ENCODE measurements at places on chromosomes 4 and X.

- no peak for DNase-seq
Observed at GRCh38 chr4:94978904-94979303, 221.1 kb downstream of the BMPR1B start.

- no peak for DNase-seq
Observed at GRCh38 chrX:110201799-110202198, 116.1 kb downstream of the AMMECR1 start.

GRCh38 chrX:133305348-133305747 lies 87.2 kb upstream of the TFDP3 start:
- DNase-seq, result no peak

- peak; percentile 47 for DNase-seq
Observed at GRCh38 chr4:145178740-145179280, 1.6 kb downstream of the OTUD4 start.

DNA sequence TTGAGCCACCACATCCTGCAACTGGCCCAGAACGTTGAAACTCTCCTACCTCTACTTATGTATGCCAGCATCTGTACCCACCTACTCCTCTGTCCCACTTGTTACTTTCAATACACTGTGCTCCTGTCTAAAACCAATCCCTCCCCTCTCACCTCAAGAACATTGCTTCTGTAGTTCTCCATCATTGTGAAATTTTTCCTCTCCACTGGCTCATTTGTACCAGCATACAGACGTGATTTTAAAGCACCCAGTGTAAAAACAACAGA lies 25.5 kb upstream of the USO1 start:
- DNase-seq, result no peak

GRCh38 chr4:104279744-104280143 lies 214.9 kb downstream of the CXXC4 start:
- no peak for DNase-seq

DNA sequence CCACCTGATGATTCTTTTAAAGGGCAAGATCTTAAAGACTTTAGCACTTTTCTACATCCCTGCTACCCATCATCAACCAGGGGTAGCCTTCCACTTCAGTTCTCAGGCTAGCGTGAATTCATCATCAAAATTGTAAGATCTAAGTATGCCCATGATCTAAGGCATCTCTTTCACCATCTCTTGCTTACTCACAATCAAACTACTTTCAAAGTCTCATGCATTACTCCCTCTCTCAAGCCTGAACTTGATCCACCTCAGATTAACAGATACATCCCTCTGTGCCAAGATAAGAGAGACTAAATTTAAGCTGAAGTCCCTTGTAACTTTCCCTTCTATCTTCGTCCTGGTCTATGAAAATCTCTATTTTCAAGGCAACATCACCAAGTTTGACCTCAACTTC lies 62.8 kb downstream of the DHX15 start:
- DNase-seq, result no peak

GRCh38 chr4:154738426-154738825 lies 5.4 kb upstream of the LRAT start:
- no peak for DNase-seq

DNA sequence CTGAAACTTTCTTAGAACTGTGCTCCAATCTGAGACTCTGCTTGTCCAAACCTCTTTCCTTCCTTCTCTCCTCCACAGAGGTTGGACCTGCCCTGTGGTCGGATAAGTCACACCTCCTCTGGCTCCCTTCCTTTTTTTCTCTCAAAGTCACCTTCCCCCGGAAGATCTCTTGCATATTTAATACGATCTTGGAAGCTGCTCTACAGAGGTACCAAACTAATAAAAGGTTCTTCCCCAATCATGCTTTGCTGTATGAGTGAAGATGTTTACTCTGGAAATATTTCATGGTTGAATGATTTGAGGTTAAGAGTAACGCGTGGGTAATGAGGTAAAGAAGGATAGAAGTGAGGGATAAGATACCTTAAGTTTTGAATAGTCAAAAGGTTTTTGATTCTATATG lies 166.0 kb downstream of the ATG4A start:
- no peak for DNase-seq

- DNase-seq, result peak; percentile 81
Observed at GRCh38 chr4:145840162-145840768, 98.4 kb downstream of the ZNF827 start.

- peak; percentile 82 for DNase-seq
Observed at GRCh38 chrX:72306851-72307645, 1.3 kb upstream of the CITED1 start.

DNA sequence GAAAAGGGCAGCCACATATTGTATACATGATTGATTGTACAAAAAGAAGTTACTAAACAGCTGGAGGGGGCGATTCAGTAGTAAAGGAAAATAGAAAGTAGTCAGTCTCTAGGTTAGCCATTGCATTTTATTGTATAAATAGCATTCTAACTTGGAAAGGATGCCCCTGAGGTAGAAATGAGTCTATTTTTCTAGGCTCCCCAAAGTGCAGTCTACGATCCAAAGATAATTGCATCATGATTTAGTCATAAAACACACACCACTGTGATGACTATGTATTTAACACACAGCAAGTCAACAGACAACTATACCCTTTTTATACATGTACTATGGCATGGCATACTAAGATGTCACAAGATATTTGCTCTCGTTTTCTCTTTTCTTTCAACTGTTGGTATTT lies 204.9 kb downstream of the APBB2 start:
- DNase-seq, result no peak

DNA sequence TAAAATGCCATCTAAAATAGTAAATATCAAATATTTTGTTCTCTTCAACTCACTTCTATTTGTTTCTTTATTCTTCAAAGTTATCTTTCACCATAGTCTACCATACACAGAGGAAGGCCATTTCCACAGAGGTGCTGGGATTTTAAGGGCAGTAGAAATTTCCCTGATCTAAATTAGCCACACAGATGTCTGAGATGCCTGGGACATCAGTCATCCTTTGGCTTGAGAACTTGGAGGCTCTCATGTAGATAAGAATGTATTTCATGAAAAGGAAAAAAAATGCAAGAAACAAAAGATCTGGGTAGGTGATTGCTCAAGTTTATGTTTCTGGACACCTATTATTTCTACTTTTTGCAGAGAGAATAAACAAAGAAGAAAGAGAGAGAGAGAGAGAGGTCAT lies 1008.2 kb downstream of the NLGN4X start:
- no peak for DNase-seq

DNA sequence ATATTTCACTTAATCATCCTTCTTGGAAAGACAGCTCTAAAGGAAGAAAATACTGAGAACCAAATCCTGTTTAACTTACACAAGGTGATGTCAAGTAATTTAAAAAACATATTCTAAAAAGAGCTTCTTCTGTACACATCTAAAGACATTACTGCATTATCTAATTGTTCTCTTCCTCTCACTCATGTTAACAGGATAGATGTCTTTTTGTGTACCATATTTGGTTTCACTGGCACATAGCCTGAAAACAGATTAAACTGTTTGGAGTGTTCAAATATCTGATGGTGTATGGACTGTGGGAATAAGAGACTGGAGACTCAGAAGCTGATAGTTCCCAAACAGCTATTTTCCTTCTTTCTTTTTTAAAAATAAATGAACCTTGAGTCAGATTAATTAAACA lies 213.3 kb upstream of the MAB21L2 start:
- no peak for DNase-seq

GRCh38 chr4:41693629-41694028 lies 54.9 kb downstream of the PHOX2B start:
- peak; percentile 55 for DNase-seq

GRCh38 chr4:183300070-183300469 lies 20.0 kb downstream of the CLDN22 start:
- DNase-seq, result no peak

GRCh38 chrX:2449135-2449886 lies 51.5 kb downstream of the DHRSX start:
- no peak for DNase-seq

Measured in hematopoietic multipotent progenitor cell treated with erythropoietin and hydrocortisone succinate and interleukin-3 and kit ligand, for 4 days (in vitro differentiated cells).